ENCODE measurements at places on chromosomes 5 and 9.

DNA sequence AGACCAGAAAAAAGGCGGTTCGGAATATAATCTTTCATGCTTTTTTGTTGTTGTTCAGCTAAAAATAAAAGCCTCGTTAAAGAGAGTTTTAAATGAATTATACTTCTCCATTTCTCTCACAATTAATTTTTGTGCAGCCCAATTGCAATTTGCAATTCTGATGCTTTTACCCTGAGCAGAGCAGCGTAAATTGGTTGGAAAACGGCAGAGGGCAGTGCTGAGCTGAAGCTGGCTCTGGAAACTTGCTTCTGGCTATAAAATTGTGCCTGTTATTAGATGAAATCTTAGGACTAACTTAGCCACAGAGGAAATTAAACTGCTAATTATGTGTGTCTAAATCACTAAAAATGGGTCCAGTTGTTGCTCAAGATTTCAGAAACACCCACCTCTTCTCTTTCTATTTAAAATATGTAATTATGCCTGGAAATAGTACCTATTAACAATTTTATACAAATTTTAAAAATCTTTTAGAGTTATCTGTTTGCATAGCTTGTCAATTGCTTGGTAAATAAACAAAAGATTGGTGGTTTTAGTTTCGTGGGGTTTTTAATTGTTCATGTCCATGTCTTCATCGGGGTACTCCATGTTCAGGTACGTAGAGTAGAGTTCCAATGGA is 441.8 kb upstream of the TLE4 start:
- H3K36me3 ChIP-seq: no peaks in the 10 kb centered on the region
- H3K4me1 ChIP-seq: no peaks in the 10 kb centered on the region
- DNase-seq: peak; percentile 64

DNA sequence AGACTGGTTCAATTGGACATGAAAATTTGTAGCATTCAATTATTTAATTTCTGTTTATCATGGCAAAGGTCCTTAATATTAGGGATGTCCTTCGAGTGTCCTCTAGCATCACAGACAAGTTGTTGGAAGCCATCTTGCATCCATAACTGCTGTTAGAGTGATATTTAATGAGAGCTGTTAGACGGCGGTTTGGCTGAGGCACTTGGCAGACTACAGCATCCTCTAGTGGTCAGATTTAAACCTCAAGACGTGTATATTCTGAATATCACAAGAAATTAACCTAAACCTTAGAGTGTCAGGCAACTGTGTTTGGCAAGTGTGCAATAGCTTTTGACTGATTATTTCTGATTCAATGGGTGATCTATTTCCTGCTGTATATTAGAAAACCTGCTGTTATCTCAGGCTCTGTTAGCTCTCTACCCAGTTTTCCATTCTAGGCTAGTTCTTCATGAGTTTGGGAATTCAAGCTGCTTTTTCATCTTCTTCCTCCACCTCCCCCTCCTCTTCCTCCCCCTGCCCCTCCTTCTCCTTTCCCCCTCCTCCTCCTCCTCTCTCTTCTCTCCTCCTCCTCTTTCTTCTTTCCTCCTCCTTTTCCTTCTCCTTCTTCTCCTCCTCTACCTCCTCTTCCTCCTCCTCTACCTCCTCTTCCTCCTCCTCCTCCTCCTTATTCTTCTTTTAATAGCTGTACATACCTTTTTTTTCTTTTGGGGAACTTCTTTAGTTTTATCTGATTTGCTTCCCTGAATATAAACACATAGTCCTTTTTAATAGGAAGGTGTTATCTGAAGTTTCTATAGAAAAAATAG is 8.6 kb downstream of the SPINK1 start:
- H3K27me3 ChIP-seq: no peaks in the 10 kb centered on the region
- no peak overlapping the region for H3K27ac ChIP-seq
- peak; percentile 95 for DNase-seq

DNA sequence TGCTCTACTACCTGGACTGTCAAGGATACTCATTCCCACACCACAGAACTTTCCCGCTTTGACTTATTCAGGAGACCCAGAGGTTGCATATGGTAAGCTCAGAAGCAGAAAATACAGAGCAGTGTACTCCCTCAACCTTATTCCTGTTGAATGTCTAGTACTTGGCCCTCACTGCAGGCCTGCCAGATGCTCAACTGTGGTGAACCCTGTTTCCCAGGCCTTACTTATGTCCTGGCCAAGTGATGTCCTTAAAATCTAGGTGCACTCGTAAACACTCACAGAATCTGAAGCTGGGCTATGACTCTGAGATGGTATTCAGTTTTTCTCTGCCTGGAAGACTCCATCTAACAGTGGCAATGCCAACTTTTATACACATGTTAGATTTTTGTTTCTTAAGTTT is 21.0 kb downstream of the DIAPH1 start:
- H3K36me3 ChIP-seq: peaks cover 5% of the 10 kb centered on the region
- H3K27me3 ChIP-seq: no peaks in the 10 kb centered on the region
- no peak for DNase-seq
- peaks cover 74% of the 10 kb centered on the region for H3K4me1 ChIP-seq
- peak overlapping the region; percentile 77 for H3K27ac ChIP-seq
- no peak overlapping the region for H3K4me3 ChIP-seq

DNA sequence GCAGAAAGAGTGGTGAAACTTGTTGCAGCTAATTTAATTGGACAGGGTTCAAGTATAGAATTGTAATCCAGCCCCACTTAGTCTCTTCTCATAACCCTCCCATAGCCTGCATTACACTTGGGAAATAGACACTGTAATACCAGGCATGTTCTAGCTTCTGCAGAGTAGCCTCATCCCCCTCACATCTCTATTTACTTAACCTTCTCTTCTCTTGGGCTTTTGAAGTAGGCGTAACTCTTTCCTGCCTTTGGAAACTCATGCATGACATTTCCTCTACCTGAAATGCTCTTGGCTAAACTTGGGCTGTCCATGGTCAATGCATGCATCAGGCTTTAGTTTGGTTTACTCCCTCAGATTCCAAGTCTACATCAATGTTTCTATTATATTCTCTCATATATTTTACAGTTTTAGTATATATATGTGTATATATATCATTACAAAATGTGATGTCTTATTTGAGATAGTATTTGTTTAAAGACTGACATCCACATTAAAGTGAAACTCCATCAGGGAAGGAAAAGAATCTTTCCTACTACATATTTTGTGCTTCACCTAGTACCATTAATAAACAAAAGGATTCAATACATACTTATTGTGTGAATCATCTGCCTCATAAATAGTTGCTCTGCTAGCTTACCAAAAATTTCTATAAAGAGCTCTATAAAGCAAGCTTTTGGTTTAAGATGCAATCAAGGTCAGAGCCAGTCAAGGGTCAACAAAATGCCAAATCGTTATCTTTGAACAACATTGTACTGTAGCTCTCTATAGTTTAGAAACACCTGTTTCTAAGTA is 1158.0 kb downstream of the MAT2B start:
- no peak overlapping the region for H3K4me3 ChIP-seq
- no peaks in the 10 kb centered on the region for H3K4me1 ChIP-seq
- DNase-seq: no peak
- H3K27me3 ChIP-seq: no peaks in the 10 kb centered on the region

GRCh38 chr9:72524820-72525540 is 3.6 kb downstream of the TMC1 start:
- no peaks in the 10 kb centered on the region for H3K4me1 ChIP-seq
- no peak overlapping the region for H3K4me3 ChIP-seq
- no peak overlapping the region for H3K27ac ChIP-seq
- H3K27me3 ChIP-seq: no peaks in the 10 kb centered on the region
- no peaks in the 10 kb centered on the region for H3K36me3 ChIP-seq

GRCh38 chr9:112664531-112664930 is 53.4 kb downstream of the INIP start:
- no peak overlapping the region for H3K4me3 ChIP-seq
- no peaks in the 10 kb centered on the region for H3K27me3 ChIP-seq
- DNase-seq: no peak
- peaks cover 5% of the 10 kb centered on the region for H3K36me3 ChIP-seq

DNA sequence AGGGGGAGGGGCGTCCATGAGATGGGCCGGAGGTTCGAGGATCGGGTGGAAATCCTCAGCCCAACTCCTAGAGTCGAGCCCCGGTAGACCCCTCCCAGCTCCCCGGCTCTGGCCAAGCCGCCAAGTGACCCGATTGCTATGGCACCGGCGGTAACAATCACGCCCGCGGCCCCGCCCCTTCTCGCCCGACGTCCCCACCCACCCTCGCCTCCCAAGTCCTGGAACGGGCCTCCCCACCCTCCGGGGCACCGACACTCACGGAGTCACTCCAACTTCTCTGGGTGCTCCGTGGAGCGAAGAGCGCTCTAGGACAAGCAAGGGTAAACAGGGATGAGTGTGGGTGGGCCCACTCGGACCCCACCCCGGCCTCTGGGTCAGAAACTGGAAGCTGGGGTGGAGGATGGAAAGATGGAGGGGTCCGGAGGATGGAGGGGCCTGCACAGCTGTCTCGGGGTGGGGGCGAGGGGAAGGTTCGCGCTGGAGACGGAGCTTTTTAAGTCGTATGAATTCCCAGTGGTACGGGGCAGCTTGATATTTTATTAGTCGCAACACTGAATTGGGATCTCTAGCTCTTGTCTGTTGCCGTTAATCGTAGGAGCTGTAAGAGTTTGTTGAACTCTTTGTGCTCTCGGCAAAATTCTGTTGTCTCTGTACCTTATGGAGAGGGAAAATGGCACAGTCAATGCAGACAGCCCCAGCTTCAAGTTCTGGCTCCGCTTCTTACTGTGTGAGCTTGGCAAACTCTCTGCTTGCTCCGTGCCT is at the start of gene SPACA9:
SPACA9 (plus strand) TSS at position 204 of the 762 bp plus-strand sequence. CDS start 5,050 bp downstream, outside the sequence.
- H3K4me1 ChIP-seq: peaks cover 17% of the 10 kb centered on the region
- no peak within 1 kb of the TSS for H3K27ac ChIP-seq

GRCh38 chr9:123059472-123060220 is 26.2 kb downstream of the GPR21 start:
- no peak overlapping the region for H3K27ac ChIP-seq
- peaks cover 11% of the 10 kb centered on the region for H3K36me3 ChIP-seq
- H3K27me3 ChIP-seq: no peaks in the 10 kb centered on the region
- H3K4me3 ChIP-seq: no peak overlapping the region
- no peaks in the 10 kb centered on the region for H3K4me1 ChIP-seq

DNA sequence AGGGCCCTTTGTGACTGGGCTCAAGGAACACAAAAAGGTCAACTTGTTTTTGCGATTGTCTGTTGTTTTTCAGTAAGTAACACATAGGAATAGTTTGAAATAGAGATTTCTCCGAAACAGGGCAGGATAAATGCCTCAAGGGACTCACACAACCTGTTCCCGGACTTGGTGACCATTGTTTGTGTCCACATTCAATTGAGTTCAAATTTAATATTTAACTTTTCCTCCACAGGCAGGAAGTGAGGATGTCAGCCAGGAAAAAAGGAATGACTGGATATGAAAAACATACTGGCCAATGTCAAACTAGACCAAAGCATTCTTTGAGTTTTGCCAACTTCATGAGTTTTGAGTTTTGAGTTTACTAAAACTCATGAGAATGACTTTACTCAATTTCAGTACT is 72.7 kb downstream of the SPATA31C2 start:
- no peaks in the 10 kb centered on the region for H3K27me3 ChIP-seq
- no peaks in the 10 kb centered on the region for H3K36me3 ChIP-seq
- no peak for DNase-seq

DNA sequence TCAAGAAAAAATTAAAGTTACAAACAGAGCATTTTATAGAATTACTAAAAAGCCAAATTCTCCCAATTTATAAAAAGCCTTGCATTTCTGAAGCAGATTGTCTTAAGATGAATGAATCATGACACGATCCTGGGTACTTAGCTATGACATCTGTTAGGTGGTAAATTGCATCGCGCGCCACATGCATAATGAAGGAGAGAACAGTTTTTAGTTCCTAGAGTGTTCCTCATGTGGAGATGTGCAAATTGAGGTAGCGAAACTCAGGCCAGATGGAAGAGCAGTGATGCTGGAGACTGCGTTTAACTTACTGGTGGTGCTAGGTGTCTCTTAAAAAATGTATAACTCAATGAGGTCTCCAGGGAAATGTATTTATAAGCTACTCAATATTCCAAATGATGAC is 516.1 kb downstream of the EFNA5 start:
- no peaks in the 10 kb centered on the region for H3K36me3 ChIP-seq
- no peak for DNase-seq
- no peak overlapping the region for H3K27ac ChIP-seq
- H3K4me1 ChIP-seq: no peaks in the 10 kb centered on the region
- H3K4me3 ChIP-seq: no peak overlapping the region
- H3K27me3 ChIP-seq: no peaks in the 10 kb centered on the region

- no peak for DNase-seq
- H3K36me3 ChIP-seq: no peaks in the 10 kb centered on the region
- no peaks in the 10 kb centered on the region for H3K4me1 ChIP-seq
- H3K27ac ChIP-seq: no peak overlapping the region
- H3K27me3 ChIP-seq: no peaks in the 10 kb centered on the region
- H3K4me3 ChIP-seq: no peak overlapping the region
These were observed 31.7 kb upstream of the NXNL2 start for GRCh38 chr9:88503081-88503844.

DNA sequence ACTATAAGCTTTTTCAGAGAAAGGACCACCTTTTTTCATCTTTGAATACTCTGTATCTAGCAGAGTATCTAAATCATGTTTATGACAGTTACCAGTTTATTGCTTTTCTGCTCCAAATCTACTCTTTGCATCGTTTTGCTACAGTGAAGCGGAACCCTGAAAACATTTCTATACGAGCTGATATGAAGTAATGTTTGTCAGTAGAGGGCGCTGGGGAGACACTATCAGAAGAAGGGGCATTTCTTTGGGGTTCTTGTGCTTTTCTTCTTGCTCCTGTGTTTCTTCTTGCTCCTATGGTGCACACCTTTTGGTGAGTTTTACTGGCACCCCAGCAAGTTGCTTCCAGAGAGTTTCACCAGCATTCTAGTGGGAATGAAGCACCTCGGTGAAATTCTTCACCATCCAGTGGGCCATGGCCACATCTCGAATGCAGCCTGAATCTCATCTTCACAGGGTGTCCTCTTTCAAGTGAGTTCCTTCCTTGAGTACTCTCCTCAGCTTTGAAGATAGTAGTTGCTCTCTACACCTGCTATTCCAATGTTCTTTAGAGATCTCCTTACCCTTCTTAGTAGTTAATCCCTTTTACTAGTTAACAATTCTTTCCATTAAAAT is 98.4 kb downstream of the FGF1 start:
- no peak overlapping the region for H3K4me3 ChIP-seq
- no peaks in the 10 kb centered on the region for H3K36me3 ChIP-seq
- no peak overlapping the region for H3K27ac ChIP-seq

All from Karpas-422 (cell line).